HepG2 (cell line): ENCODE measurements at places on chromosomes 1 and 21.
A peak's percentile ranks its signal among the peaks of the same experiment; 100 is the strongest.

GRCh38 chr1:92029241-92029922 is 403 bp upstream of the EPHX4 start:
- no peak for DNase-seq

GRCh38 chr1:194755241-194755994 is 1569.0 kb upstream of the B3GALT2 start:
- no peak for DNase-seq

DNA sequence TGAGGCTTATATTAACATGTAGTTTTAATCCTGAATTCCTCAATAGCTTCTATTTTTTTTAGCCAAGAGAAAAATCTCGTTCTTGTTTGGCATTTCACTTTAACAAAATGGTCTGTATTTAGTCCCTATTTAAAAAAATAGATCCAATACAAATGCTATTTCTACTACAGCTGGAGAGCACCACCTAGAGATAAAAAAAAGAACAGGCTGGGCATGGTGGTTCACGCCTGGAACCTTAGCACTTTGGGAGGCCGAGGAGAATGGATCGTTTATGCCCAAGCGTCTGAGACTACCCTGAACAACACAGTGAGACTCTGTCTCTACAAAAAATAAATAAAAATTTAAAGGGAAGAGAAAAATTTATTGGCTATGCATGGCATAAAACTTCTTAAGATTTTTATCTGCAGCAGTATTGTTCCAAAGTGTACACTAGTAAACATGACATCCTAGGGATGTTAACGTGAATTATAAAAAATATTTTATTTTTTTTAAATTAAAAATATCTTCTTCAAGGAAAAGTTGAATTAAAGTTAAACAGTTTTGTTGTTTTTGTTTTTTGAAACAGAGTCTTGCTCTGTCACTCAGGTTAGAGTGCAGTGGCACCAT is 4.4 kb downstream of the ST7L start:
- DNase-seq = no peak

DNA sequence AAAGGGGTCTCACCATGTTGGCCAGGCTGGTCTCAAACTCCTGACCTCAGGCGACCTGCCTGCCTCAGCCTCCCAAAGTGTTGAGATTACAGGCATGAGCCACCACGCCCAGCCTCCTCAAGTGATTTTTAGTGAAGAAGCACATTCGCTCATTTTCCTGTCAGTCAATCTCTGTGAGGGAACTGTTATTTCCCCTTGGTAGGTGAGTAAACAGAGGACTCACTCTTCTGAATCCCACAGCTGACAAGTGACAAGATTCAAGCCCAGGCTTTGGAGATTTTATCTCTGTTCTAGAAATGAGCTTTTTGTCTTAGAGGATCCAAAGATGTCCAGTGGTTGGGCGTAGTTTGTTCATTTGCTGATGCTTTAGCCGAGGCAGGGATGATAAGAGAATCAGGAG is 43.9 kb upstream of the TACSTD2 start:
- DNase-seq = no peak

GRCh38 chr1:228794173-228794572 is 58.9 kb downstream of the RHOU start:
- DNase-seq = no peak

DNA sequence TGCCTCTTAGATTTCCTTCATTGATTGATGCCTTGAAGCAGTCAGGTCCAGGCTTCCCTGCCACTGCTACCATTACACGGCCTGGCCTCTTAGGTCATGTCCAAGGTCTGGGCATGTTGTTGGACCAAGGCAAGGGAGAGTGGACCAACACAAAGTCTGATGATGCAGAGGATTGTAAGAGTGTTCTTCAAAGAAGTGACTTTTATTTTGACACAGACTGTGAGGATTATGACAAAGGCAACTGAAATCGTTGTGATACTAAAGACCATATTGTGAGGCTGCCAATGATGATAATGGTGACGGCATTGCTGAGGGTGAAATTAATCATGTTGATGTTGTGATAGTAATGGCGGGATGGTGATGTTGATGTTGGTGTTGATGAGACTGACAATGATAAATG is 149.5 kb downstream of the GRIK3 start:
- no peak for DNase-seq

GRCh38 chr1:86594284-86594770 is 47.4 kb downstream of the CLCA4 start:
- DNase-seq = no peak

GRCh38 chr1:15578921-15579682 is 5.7 kb downstream of the AGMAT start:
- no peak for DNase-seq

GRCh38 chr1:30225357-30225756 is 498.0 kb downstream of the MATN1 start:
- no peak for DNase-seq

DNA sequence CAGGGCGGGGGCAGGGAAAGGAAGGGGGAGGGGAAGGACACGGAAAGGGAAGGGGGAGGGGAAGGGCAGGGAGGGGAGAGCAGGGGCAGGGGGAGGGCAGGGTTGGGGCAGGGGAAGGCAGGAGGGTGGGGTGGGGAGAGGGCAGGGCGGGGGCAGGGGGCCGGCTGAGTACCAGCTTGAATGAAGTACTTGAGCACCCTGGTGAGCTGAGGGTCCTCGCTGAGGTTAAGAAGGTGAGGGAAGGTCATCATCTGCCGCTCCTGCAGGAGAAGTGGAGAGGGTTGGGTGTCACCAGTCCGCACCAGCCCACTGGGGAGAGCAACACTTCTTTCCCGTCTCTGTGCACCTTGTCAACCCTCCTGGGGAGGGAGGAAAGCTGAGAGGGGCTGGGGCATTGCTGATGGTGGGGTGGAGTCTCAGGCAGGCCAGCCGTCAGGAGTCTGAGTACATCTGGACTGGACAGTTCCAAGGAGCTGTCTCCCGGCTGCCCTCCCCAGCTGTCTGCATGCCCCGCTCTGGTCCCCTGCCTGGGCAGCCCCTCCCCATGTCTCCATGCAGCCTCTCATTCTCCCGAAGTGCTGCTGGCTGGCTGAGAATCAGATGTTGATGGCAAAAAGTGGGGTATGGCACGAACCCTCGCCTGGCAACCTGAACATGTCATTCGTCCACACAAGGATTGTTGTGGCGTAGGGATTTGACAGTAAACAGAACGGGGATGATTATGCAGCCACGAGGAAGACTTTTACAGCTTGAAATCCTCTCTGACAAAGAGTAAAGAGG is 70.0 kb downstream of the SCCPDH start:
- no peak for DNase-seq

GRCh38 chr21:35945089-35945671 is 115.1 kb downstream of the SETD4 start:
- no peak for DNase-seq

GRCh38 chr1:228341450-228341813 is 65.2 kb downstream of the TRIM11 start:
- no peak for DNase-seq

GRCh38 chr1:153565529-153566374 is at the start of gene S100A2:
TSS of gene S100A2 (minus strand) at chr1:153565844. CDS start at chr1:153563877, 1,967 bp downstream.
- peak; percentile 40 for DNase-seq

GRCh38 chr1:210250665-210250997 is 18.0 kb downstream of the SERTAD4 start:
- DNase-seq = no peak

GRCh38 chr1:231091831-231092301 is 51.8 kb upstream of the FAM89A start:
- peak; percentile 40 for DNase-seq

GRCh38 chr1:8379513-8380186 is 61.7 kb downstream of the SLC45A1 start:
- no peak for DNase-seq

GRCh38 chr1:59230622-59231021 is 66.3 kb upstream of the FGGY start:
- DNase-seq = no peak

GRCh38 chr1:46650491-46650890 is 17.7 kb downstream of the ATPAF1 start:
- DNase-seq = no peak

GRCh38 chr1:33477451-33477850 is 5.0 kb downstream of the ZSCAN20 start:
- DNase-seq = no peak

DNA sequence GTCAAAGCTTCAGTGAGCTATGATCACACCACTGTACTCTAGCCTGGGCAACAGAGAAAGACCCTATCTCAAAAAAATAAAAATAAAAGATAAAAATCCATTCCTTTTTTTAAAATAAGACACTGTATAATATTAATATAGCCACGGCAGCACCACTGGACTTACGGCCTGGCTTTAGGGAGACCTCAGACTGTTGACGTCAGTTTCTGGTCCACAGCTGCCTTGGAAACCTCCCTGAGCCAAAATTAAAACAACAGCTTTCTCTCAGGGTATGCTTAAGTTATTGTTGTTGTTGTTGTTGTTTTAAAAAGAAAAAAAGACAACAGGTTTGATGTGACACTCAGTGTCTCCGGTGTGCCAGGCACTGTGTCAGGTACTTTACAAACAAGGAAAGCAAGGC is 42.0 kb downstream of the CAPZB start:
- DNase-seq = no peak

- no peak for DNase-seq
Measured at GRCh38 chr1:228281631-228282328, 73.9 kb downstream of the OBSCN start.

- no peak for DNase-seq
Measured at GRCh38 chr1:90534116-90534515, 183.0 kb downstream of the BARHL2 start.

GRCh38 chr1:85121744-85122143 is 73.4 kb upstream of the MCOLN3 start:
- no peak for DNase-seq
